ENCODE measurements at places on chromosomes 2 and 18. TPM values are rescaled to one million over a fixed set of nuclear protein-coding genes. Genes with fewer than 3 reads are reported as not detected.
A peak's percentile ranks its signal among the peaks of the same experiment; 100 is the strongest.

- no peaks in the 10 kb centered on the region for H3K36me3 ChIP-seq
- no peak for DNase-seq
- no peak overlapping the region for H3K4me3 ChIP-seq
- H3K27ac ChIP-seq = no peak overlapping the region
These were observed 164.2 kb upstream of the SETBP1 start for GRCh38 chr18:44516450-44516849.

Gene LYPD1
- total RNA-seq = 2.7 TPM

- peaks cover 4% of the 10 kb centered on the region for H3K36me3 ChIP-seq
- H3K27me3 ChIP-seq = no peaks in the 10 kb centered on the region
- no peaks in the 10 kb centered on the region for H3K4me1 ChIP-seq
- H3K27ac ChIP-seq = peak overlapping the region; percentile 41
These were observed 90.2 kb downstream of the BCL11A start for GRCh38 chr2:60463249-60463648.

DNA sequence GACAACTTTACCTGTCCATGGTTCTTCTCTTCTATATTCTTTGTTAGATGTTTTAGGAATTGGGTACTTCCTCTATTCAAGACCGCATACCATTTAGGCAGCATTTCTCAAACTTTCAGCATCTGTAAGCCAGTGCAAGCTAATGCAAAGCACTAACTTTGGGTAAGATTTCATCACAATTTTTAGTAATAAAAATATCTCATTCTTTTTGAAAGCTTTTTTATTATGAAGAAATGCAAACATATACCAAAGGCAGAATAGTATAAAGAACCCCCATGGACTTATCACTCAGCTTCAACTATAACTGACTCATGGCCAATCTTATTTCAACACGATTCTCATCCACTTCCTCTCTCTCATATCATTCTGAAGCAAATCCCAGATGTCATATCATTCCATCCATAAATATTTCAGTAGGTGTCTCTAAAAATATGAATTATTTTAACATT is 32.9 kb downstream of the INO80C start:
- H3K27me3 ChIP-seq = no peaks in the 10 kb centered on the region
- H3K4me3 ChIP-seq = no peak overlapping the region
- H3K27ac ChIP-seq = no peak overlapping the region
- DNase-seq = no peak

- H3K27me3 ChIP-seq = no peaks in the 10 kb centered on the region
- no peaks in the 10 kb centered on the region for H3K4me1 ChIP-seq
- no peak overlapping the region for H3K4me3 ChIP-seq
- DNase-seq = no peak
- H3K36me3 ChIP-seq = no peaks in the 10 kb centered on the region
- no peak overlapping the region for H3K27ac ChIP-seq
These were observed 35.8 kb downstream of the TGFA start for GRCh38 chr2:70517804-70518203.

Gene TBR1
- total RNA-seq = not detected

- no peaks in the 10 kb centered on the region for H3K4me1 ChIP-seq
- H3K36me3 ChIP-seq = no peaks in the 10 kb centered on the region
- DNase-seq = no peak
These were observed 1014.3 kb upstream of the CDH2 start for GRCh38 chr18:29191263-29191662.

- H3K27me3 ChIP-seq = no peaks in the 10 kb centered on the region
- no peak overlapping the region for H3K27ac ChIP-seq
- peaks cover 70% of the 10 kb centered on the region for H3K4me1 ChIP-seq
- H3K36me3 ChIP-seq = no peaks in the 10 kb centered on the region
- DNase-seq = no peak
- H3K4me3 ChIP-seq = no peak overlapping the region
These were observed 39.1 kb downstream of the SH3RF3 start for GRCh38 chr2:109168086-109168485.

Gene EFHD1
- total RNA-seq = 3.5 TPM

Gene ABCG8
- not detected for total RNA-seq
